ENCODE measurements at places on chromosomes 2 and 18. TPM values are rescaled to one million over a fixed set of nuclear protein-coding genes. Genes with fewer than 3 reads are reported as not detected.

GRCh38 chr2:60551240-60552077, 2.0 kb downstream of the BCL11A start:
- peak; percentile 83 for DNase-seq

GRCh38 chr2:68214381-68214780, 38.0 kb downstream of the PPP3R1 start:
- no peak for DNase-seq

- no peak for DNase-seq
Measured at GRCh38 chr2:37809525-37809924, 115.6 kb upstream of the RMDN2 start.

ADAM23 gene
- 2.9 TPM for total RNA-seq

MROH2A gene
- total RNA-seq, result not detected

GRCh38 chr18:46622451-46622850, 34.6 kb downstream of the LOXHD1 start:
- no peak for DNase-seq

GRCh38 chr2:190173392-190173791, 110.9 kb upstream of the MSTN start:
- DNase-seq, result no peak

ALLC gene
- not detected for total RNA-seq

GRCh38 chr18:51330148-51330547, 132.7 kb upstream of the MEX3C start:
- DNase-seq, result no peak

All from sigmoid colon (tissue), 7 donors.